HT1080 (cell line): ENCODE measurements at places on chromosomes 5 and 9.

DNA sequence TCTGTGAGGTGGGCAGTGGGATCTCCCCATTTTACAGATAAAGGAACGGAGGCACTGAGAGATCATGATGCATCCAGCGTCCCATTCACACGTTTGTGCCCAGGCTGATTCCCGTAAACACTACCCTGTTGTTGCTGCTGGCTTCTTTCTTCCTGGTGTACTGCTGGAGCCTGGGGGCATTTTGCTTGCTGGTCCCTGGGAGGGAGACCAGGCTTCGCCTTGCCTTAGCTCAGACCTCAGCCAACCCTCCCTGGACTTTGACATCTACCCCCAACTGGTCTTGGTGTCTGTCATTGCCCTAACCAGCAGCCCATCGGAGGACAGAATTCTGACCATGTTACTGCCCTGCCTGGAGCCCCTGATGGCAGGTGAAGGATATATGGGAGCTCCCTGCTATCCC lies 82.4 kb downstream of the ZNF618 start:
- no peak for DNase-seq

- DNase-seq, result no peak
Observed at GRCh38 chr5:94102849-94103248, 361.4 kb upstream of the POU5F2 start.

DNA sequence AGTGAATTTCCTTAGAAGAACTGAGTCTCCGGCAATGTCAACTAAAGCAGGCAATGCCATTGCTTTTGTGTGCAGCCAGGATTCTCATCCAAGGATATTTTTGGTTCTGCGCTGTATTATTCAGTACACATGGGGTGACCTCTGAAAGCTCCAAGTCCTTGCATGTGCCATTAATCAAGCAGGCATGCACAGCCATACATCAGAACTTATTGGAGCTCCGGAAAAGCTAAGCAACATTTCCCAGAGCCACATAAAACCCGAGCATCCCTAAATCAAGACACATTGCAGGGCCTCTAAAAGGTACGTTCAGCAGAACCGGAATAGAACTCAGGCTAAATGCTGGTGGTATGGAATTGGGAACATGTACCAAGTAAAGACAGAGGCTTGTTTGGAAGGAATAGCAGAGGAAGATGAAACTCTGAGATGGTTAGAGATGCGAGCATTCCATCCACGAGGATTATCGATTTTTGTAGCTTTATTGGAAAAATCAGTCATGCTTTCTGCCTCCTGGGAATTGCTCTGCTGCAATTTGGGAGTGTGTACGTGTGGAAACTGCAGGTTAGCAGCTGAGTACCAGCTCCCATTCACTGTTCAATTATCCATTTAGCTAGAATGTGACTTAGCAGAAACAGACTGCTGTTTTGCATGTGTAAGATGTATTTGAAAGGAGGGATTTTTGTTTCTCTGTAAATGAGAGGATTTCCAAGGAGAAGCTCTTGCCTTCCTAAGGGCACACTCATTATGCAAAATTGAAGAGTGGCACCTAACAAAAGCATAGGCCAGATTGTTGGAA lies 143.7 kb upstream of the WWC1 start:
- no peak for DNase-seq

DNA sequence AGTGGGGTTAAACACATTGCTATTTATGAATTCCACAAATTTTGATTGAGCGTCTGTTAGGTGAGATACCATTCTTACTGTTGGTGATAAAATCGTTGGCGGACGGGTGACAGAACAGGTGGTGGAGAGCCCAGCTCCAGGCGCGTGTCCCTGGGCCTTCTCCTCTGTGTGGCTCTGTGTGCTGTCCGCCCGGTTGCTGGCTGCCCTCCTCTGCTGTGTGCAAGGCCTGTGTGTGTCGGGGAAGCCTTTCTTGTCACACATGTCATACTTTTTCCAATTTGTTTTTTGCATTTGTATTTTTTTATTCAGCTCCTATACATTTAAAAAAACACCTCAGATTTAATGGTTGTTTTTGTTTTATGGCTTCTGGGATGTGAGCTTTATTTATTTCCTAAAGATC lies 33.9 kb downstream of the TENT4A start:
- no peak for DNase-seq

GRCh38 chr5:33657176-33657575 lies 216.4 kb downstream of the TARS1 start:
- no peak for DNase-seq

GRCh38 chr5:88830567-88830966 lies 52.4 kb downstream of the MEF2C start:
- DNase-seq, result no peak

- no peak for DNase-seq
Observed at GRCh38 chr5:161378701-161379100, 167.8 kb downstream of the GABRB2 start.

- peak; percentile 51 for DNase-seq
Observed at GRCh38 chr9:36008774-36009300, 27.9 kb upstream of the RECK start.

DNA sequence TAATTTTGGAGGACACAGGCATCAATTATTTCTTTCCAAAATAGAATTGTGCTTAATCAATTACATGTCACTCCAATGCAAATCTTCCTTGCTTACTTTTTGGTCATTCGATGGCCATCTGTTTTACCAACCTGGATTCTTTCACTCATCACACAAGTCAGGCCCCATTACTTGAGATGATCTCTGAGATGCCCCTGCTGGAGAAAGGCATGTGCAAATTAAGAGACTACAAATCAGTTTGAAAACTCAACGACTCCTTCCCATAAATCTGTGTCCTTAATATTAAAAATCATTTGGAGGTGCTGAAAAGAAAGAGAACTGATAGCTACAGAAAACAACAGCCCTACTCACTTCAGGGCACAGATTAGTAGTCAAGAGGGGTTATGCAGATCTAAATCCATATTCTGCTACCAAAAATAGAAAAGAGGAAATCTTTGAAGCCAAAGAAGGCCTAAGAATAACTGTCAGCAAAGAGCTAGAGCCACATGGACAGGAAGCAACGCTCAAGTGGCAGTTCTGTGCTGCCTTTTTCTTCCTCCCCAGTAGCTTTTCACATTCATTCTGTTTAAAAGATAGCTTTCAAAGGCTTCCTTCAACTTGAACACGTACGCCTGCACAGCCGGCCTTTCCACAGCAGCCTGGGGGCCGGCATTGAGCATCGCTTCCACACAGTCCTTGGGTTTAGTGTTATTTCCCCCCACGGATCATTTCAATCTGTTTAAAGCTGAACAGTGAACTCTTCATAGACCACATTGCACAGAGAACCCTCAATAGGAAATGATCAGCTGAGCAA lies 79.3 kb upstream of the MAP3K1 start:
- DNase-seq, result no peak

DNA sequence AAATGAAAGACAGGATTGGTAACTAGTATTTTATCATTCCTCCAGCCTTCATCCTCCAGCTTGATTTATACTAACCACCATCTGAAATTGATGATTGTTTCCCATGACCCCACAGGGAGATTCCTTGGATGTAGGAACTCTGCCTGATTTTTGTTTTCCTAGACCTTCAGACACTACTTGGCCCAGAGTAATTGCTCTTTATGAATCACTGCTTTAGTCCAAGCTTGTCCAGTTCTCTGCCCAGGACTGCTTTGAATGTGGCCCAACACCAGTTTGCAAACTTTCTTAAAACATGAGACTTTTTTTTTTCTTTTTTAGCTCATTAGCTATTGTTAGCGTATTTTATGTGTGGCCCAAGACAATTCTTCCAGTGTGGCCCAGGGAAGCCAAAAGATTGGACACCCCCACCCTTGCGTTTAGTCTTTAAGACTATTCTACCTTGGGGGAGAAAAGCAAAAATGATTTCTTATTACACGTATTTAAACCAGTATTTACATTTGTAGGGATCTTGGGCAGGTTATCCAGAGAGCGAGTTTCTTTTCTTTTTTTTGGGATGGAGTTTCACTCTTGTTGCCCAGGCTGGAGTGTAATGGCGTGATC lies 18.4 kb downstream of the BASP1 start:
- no peak for DNase-seq

DNA sequence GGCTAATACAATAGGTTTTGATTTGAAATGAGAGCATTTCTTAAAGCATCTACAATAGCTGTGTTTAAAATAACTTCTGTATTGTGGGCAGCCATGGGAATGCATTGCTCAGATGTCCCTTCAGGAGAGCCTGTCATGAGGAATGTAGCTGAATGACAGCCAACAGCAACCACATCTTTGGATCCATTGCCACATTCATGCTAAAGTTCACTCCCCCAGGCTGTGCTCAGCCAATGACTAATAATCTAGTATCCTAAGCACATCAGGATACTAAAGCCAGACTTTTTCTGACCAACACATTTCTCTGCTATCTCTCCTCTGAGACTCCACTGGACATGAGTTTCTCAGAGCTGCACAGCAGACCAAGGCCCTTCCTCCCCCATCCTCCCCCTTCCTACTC lies 45.5 kb downstream of the HTR1A start:
- peak; percentile 57 for DNase-seq

- no peak for DNase-seq
Observed at GRCh38 chr5:131720714-131721113, 76.1 kb downstream of the FNIP1 start.

DNA sequence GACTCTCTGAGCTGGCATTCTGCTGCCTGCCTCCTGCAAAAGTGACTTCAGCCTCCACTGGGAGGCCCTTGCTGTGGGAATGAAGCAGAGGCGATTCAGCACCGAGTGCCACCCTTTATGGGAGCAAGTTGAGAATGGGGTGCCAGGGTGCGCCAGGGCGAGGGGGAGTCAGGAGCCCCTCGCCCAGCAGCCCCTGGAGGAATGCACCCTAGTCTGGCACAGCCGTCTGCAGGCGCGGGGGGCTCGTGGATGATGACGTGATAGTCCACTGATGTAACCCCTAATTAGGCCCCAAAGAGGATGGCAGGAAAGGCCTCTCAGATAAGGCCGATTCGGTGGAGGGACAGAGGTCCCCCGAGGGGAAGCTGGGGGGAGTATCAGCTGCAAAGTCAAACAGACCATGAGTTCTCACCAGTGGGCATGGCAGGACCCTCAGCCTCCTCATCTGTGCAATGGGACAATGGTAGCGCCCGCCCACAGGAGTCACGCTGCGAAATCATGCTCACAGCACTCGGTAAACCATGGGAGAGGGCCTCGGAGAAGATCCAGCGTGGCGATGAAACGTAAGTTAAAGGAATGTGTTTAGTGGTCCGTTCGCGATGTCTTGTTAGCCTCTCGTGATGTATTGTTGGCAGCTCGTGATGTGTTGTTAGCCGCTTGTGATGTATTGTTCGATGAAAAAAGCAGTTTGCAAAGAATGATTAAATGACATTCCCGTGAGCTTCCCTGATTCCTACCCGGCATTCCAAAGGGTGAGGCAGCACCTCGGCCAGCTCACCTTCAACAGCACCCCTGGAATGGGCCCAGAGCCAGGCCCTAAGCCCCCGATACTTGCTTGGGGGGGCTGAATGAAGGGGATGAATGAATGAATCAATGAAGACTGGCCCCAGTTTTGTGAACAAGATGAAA lies 49.7 kb upstream of the NOTCH1 start:
- no peak for DNase-seq

DNA sequence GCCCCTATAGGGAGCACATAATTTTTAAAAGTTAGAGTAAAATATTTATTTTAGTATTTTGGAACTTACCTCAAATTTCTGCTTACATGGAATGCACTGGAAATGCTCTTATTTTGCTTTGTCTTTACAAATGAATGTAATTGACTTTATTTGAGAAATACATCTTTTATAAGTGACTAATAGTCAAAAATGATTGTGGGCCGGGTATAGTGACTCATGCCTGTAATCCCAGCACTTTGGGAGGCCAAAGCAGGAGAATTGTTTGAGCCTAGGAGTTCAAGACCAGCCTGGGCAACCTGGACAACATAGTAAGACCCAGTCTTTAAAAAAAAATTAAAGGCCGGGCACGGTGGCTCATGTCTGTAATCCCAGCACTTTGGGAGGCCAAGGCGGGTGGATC lies 5.8 kb downstream of the HMGCR start:
- no peak for DNase-seq

GRCh38 chr5:39521940-39522590 lies 97.3 kb upstream of the DAB2 start:
- DNase-seq, result no peak

DNA sequence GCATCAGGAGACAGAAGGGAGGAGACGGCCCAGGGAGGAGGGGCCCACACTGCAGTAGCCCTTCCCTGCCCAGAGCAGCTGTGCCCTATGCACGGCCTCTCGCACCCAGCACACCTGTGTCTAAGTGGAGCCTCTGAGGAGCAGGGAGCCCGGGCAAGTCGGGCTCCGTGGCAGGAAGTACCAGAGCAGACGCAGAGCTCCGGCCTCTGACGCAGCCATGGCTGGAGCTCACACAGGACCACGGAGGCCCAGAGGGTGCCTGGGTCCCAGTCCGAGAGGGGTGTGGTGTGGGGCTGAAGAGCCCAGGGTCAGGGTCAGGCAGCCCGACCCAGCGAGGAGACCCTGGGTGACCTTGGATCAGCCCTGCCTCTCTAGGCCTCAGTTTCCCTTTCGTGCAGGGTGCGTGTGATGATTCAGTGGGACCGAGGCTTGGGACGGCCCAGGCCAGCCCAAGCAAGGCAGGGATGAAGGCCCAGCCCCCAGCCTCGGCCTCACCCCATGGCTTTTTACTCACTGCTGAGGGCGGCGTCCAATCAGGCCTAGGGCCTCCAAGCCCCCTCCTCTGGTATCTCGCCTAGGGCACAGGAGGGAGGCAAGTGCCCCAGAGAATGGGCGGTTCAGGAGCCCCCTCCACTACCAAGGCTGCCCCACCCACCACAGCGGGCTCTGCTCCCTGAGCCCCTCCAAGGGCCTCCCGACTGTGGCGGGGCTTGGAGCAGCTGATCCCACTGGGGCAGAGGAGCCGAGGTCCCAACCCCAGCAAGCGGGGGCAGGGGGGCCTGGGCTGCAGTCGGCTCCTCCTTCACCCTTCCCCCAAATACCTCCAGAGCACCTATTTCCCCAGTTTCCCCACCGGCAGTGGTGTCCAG lies 4.3 kb upstream of the AGPAT2 start:
- no peak for DNase-seq

DNA sequence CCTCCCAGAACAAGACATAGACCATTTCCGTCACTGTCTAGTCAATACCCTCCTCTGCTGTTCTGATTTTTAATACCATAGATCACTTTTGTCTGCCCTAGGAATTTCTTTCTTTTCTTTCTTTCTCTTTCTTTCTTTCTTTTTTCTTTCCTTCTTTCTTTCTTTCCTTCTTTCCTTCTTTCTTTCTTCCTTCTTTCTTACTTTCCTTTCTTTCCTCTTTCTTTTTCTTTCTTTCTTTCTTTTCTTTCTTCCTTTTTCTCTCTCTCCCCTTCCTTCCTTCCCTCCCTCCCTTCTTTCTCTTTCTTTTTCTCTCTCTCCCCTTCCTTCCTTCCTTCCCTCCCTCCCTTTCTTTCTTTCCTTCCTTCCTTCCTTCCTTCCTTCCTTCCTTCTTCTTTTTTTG lies 49.0 kb upstream of the RAPGEF1 start:
- no peak for DNase-seq

DNA sequence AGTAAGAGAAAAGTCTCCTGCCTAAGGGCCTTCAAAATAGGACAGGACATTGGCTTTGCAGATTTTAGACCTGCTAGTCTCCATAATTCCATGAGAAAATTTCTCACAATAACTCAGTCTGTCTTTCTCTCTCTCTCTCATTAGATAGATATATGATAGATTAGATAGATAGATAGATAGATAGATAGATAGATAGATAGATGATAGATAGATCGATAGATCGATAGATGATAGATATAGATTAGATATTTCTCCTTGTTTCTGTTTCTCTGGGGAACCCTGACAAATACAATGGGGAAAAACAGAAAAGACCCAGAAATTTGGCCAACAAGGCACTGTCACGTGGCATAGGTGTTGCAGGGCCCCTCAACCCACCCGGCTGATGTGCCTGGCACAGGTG lies 84.4 kb upstream of the ALDH1B1 start:
- DNase-seq, result no peak
